ENCODE measurements at places on chromosomes 12 and 14.

- DNase-seq = no peak
Measured at GRCh38 chr12:119710965-119711551, 43.1 kb downstream of the PRKAB1 start.

DNA sequence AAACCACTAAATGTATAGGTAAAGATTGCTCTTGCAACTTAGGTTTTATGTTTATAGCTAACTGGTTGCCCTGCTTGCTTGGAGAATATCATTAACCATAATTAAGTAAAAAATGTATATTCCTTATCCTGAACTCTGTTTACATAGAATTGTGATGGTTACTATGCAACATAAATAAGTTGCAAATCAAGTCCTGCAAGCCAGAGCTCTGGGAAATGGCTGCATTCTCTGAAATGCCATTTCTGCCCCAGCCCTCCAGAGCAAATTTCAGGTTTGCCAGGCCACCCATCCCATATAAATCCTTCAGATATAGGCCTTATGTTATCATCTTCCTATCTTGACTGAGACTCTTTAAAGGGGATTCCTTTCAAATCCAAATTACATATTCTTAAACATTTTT, 118.4 kb upstream of the MYF6 start:
- no peak for DNase-seq

DNA sequence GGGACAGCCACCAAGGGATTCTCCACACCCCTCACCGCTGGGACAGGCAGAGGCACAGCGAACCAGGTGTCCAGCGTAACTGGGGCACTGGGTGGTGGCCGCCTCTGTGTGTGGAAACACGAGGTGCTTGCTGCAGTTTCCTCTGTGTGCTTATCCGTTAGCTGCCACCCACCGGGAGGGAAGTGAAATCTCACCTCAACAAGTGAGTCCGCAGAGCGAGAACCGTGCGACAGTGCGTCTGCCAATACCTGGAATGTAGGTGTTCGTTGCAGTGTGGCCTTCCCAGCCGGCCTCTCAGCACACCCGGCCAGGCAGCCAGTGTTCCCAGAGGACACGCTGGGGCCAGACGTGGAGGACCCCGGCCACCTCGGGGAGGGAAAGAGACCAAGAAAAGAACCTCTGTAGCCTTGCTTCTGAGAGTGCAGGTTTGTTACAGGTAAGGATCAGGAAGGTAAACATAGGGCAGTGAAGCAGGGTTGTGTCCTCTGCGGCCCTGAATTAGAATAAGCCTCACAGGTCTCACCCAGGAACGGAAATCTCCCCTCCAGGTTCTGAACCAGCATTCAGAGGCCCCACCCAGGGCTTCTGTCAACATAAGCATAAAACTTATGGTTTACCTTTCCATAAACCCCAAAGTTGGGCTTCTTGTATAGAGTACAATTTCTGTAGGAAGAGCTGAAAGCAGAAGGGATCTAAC, 1.5 kb downstream of the BCL2L14 start:
- peak; percentile 70 for DNase-seq

- DNase-seq = no peak
Measured at GRCh38 chr14:90407230-90407629, 10.4 kb downstream of the CALM1 start.

DNA sequence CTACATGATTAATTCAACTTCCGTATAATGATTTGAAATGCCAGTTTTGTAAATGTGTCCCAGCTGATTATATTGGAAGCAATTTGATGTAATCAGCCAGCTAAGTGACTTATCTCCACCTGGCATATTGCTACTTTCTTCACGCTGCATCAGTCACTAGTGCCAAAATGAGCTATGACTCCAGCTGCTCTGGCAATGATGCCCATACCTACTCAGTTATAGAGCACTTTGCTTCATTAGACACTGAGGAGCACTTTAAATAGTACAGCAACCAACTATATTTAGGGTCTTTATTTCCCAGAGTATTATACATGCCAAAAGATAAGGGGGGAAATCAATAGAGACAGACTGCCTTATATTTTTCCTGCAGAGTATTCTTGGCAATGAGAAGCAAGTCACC, 67.9 kb upstream of the LIN7A start:
- DNase-seq = no peak

GRCh38 chr14:69985463-69985862, 106.2 kb downstream of the SMOC1 start:
- DNase-seq = no peak

DNA sequence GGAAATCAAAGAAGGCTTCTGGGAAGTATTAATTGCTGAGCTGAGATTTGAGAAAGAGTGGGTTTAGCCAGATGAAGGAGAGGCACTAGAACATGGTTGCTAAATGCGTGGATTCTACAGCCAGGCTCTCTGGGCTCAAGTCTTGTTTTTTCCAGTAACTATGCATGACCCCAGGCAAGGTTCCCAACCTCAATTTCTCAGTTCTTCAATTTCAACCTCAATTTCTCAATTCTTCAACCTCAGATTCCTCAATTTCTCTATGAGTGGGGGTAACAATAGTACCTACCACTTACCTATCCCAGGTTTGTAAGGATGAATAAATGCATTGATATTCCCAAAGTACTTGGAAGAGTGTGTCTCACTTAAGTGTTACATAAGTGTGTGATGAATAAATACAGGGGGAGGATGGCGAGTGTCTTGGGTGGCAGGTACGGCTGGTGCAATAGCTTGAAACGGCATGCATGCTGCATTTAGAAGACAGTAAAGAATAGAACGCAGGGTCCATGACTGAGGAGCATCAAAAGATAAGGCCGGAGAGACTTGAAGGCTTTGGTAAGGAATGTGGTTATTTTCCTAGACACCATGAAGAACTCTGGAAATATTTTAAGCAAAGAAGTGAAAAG, 149.1 kb upstream of the ATP2B1 start:
- DNase-seq = no peak

DNA sequence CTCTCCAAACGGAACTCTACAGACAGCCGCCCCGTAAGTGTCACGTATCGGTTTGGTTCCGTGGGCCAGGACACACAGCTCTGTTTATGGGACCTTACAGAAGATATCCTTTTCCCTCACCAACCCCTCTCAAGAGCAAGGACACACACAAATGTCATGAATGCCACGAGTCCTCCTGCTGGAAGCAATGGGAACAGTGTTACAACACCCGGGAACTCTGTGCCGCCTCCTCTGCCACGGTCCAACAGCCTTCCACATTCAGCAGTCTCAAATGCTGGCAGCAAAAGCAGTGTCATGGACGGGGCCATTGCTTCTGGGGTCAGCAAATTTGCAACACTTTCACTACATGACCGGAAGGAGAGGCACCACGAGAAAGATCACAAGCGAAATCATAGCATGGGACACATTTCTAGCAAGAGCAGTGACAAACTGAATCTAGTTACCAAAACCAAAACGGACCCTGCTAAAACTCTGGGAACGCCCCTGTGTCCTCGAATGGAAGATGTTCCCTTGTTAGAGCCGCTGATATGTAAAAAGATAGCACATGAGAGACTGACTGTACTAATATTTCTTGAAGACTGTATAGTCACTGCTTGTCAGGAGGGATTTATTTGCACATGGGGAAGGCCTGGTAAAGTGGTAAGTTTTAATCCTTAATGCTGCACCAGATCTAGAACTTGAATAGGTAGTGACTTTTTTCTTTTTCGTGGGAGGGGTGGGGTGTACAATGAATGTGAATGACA, 69.7 kb downstream of the WDR20 start:
- no peak for DNase-seq

DNA sequence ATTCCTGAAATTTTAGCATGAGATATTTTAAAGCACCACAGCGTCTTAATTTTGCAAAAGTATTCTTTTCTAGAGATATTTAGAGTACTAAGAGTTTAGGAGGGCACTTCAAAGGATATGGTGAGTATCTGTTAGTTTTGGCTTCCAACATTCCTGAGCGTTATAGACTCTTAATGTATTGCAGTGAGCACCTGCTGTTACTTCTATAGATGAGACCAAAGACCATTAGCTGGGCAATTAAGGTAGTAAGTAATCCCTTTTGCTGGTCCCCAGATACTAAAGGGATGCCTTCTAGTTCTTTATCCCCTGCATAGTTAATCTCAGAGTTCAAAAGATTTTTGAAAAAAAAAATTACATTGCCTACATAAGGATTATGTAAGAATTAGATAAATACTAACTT, 975.6 kb downstream of the GALC start:
- DNase-seq = no peak

DNA sequence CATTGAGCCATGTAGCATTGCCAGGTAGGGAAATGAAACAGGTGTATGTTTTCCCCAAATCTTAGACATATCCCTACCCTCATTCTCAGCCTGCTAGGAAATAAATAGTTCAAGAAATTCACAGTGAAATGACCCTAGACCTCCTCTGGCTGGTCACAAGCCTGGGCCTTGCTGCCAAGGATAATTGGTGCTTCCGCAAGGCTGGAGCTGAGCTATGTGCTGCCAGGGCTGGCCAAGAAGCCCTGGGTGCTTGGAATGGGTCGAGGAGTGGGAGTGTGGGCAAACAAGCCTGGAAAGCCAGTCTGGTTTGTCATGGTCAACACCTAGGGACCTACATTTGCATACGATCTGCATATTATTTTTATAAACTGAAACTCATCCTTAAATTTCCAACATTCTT, 31.3 kb upstream of the SLC10A1 start:
- DNase-seq = no peak

DNA sequence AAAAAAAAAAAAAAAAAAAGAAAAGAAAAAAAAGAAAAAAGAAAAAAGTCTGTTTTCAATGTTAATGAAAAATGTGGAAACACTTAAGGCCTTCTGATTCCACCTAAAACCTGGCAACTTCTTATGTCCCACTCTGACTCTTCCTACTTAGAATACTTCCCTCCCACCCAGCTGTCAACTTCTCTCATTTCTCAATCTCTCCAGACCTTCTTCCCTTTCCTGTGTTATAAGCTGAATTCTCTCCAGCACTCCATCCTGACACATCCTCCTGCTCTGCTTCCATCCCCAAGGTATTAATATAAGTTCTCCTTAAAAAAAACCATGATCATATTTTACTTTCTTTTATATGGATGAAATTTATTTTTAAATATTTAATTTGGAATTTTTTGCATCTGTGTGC, 20.3 kb upstream of the TMTC1 start:
- DNase-seq = no peak

- no peak for DNase-seq
Measured at GRCh38 chr12:22935501-22935900, 310.5 kb downstream of the ETNK1 start.

- no peak for DNase-seq
Measured at GRCh38 chr12:58106195-58106594, 164.8 kb downstream of the ATP23 start.

GRCh38 chr12:109738209-109738608, 24.6 kb downstream of the FAM222A start:
- no peak for DNase-seq

GRCh38 chr12:128015276-128015675, 251.7 kb upstream of the TMEM132C start:
- DNase-seq = no peak

GRCh38 chr14:93343797-93344196, 3.2 kb upstream of the COX8C start:
- no peak for DNase-seq

DNA sequence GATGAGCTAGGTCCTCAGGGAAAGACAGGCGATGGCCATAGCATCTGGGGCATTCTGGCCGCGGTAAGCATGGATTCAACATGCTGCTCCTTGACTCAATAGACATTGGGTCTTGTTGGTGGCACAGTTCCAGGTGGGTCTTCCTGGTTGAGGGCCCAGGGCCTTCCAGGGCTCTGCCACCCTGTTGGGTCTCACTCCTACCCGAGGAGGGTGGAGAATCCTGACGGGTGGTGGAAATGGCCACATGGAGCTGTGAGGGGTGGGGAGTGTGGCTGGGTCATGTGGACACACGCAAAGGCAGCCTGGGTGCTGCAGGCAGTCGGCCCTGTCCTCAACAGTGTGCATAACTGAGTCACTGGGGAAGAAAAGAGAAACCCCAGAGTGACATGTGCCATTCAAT, 148.1 kb downstream of the KIF26A start:
- no peak for DNase-seq

GRCh38 chr12:51798501-51798900, 50.0 kb downstream of the FIGNL2 start:
- no peak for DNase-seq

DNA sequence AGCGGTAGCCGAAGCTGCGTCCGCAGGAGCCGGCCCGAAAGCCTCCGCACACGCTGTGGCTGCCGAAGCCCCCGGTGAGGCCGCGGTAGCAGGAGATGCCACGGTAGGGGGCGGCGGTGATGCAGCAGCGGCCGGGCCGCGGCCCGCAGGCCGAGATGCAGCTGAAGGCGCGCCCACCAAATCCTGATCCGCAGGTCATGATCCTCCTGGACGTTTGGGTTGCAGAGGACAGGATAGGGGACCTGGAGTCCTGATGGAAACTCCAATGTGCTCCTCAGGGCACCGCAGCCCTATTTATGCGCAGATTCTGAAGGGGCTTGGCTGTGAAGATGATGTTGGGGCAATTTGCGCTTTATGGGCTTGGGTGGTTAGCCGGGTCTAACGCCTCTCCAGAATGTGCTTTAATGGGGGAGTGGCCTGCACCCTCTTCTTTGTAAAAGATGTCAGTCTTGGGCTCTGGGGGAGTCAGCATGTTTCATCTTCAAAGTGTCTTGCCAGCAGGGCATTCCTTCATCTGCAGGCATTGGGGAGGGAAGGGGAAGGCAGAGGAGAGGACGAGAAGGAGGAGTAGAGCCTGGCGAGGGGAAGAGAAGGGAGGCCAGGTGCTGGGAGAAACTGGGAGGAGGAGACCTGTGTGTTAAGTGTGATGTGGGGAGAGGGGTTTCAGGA, at the start of gene KRT81:
TSS of gene KRT81 (minus strand) at position 268 of the 669 bp plus-strand sequence. CDS start at position 199, 69 bp downstream.
- no peak for DNase-seq

DNA sequence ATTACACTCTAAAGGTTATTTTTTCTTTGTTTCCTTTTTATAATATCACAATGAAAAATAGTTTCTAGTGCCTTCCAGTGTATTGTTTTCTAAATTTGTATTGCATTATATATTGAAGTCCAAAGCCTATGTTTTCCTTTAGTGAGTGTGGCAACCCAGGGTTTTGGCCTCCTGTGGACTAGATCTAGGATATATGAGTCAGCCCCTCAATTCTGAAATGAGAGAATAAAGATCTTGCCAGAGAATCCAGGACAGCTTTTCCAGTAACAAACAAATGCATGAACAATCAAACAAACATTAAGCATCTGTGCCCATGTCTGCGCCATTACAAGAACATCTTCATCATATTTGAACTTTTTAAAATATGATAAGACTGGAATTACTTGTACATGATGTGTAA, 70.7 kb upstream of the SSTR1 start:
- DNase-seq = no peak

GRCh38 chr14:82313889-82314288, 780.2 kb upstream of the SEL1L start:
- DNase-seq = no peak

GRCh38 chr12:109900752-109901580, 892 bp downstream of the TCHP start:
- DNase-seq = no peak

Measured in activated CD4-positive, alpha-beta memory T cell treated with anti-CD3 and anti-CD28 coated beads for 36 hours (primary cell).